AML-193 (cell line): ENCODE measurements at places on chromosomes 7 and 10.
A peak's percentile ranks its signal among the peaks of the same experiment; 100 is the strongest.

DNA sequence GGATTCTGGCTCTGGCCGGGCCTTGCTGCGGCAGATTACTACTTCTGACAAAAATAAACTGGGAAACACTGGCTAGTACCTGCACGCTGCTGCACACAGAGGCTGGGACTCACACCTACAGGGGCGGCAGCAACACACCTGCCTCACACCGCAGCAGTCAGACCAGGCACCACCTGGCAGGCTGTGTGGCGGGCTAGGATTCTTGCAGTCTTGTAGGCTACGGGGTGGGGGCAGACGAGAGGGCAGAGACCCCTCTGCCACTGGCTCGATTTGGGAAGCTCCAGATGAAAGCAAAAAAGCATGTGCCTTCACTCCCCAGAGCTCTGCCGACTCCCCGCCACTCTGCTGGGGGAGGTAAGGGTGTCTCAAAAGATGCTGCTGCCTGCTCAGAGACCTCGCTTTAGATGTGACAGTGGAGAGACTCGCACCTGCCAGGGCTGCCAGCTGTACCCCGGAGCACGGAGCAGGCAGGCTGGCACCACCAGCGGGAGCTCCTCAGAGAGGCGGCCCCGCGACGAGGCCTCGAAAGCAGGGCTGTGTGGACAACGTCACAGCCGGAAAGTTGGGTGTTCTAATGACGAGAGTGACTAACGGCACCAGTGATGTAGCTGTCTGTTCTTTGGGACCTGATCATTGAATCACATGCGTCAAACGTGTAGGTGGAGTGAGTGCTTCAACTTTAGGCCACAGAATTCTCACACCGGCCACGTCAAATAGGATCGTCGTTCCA lies 250.5 kb downstream of the ZMYND11 start:
- DNase-seq = no peak

GRCh38 chr7:112381311-112382091 lies 68.8 kb upstream of the IFRD1 start:
- no peak for DNase-seq

DNA sequence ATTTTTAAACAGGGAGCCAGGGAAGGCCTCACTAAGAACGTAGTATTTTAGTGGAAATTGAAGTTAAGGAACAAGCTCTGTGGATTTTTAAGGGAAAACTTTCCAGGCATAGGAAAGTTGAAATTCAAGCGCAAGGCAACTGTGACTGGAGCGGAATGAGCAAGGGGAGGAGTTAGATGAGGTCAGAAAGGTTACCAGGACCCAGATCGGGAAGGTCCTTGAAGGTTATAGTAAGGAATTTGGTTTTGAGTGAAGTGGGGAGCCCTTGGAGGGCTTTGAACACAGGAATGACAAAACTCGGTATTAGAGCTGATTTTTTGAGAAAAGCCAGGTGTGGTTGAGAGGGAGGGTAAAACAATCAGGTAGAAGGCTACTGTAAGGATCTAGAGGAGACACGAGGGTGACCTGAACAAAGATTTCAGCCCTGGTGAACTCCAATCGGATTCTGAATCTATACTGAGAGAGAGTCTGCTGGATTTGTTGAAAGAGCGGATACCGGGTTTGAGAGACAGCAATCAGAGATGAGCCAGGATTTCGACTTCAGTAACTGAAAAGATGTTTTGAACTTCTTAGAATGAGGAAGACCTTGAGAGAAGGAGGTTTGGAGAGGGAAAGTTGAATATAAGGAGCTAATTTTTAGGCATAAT lies 1013.9 kb downstream of the NRG3 start:
- DNase-seq = no peak

DNA sequence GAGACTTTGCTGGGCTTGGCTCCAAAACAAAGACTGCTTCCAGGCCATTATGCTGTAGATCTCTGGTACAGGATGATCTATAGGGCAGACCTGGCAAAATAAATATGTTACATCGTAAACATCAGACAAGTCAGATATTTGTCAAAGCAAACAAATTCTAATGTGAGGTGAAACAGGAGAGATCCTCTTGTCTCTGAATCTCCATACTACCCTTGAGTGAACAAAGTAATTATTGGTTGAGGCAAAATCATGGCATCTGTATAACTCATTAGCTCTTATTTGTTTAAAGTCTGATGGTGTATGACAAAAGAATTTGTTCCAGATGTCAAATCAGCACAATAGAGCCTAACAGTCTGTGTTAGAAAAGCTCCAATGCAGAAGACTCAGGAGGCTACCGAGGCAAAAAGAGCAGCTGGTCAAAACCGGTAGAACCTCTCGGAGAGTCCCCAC lies 1291.5 kb downstream of the TYW1 start:
- no peak for DNase-seq

DNA sequence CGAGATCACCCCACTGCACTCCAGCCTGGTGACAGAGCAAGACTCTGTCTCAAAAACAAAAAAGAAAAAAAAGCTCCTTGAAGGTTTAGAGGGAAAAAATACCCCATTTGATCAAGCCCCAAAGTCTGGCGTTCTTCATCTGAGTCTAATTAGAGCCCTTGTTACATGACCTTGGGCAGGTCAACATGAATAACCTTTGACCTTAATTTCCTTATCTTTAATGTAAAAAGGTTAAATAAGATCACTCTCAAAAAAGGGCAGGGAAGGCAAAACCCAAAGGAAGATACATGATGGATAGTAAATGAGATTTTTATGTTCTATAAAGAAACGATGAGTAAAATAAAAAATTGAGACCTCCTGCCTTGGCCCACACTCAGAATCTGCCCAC lies 40.3 kb downstream of the SLC37A3 start:
- DNase-seq = no peak

- DNase-seq = no peak
Measured at GRCh38 chr10:58868736-58869435, 307.6 kb upstream of the PHYHIPL start.

GRCh38 chr10:125799451-125800182 lies 23.4 kb downstream of the UROS start:
- DNase-seq = no peak

- DNase-seq = no peak
Measured at GRCh38 chr10:130259380-130259779, 123.2 kb downstream of the GLRX3 start.

- no peak for DNase-seq
Measured at GRCh38 chr7:112118581-112119566, 87.3 kb downstream of the DOCK4 start.

- DNase-seq = peak; percentile 23
Measured at GRCh38 chr7:113200281-113200680, 81.9 kb upstream of the SMIM30 start.

- no peak for DNase-seq
Measured at GRCh38 chr7:100966542-100967291, 2.6 kb upstream of the MUC12 start.

DNA sequence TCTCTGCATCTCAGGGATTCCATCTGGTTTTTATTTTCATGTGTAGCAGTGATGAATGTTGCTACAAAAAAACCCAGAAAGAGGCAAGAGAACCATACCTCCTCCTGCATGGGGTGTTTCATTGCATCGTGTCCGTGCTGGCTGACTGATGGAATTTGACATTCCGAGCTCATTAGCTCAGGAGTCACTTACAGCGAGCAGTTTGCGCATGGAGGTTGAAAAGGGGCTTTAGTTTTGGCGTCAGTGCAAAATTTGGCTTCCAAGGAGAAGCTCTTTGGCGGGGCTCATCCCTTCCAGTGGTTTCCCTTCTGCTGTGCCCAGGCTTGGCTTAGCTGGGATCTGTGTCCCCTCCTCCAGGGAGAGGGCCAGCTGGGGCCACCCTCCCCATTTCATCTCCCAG lies 25.8 kb downstream of the EMX2 start:
- DNase-seq = no peak

- DNase-seq = peak; percentile 31
Measured at GRCh38 chr10:27297844-27298521, 57.4 kb upstream of the ACBD5 start.

DNA sequence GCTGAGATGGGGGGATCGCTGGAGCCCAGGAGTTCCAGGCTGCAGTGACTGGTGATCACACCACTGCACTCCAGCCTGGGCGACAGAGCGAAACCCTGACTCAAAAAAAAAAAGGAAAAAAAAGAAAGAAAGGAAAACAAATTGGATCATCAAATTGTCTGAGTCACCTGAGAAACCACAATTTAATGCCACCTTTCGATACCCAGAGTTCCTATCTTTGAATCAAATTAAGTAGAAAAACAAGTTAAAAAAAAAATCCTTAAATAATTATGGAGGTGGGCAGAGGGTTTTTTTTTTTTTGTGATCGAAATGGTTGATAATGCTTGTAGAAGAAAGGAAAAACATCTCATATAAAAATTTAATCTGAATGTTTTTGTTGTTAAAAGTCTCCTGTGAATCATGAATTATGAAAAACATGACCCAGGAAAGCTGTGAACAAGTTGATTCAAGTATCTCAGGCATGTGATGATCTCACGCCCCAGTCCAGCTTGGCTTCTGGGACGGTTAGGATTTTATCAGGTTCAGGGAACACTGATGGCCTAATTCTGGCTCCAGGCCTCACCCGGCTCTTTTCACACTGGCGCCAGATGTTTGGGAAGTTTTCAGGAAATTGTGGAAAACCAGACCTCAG lies 25.3 kb upstream of the CUX1 start:
- DNase-seq = no peak

DNA sequence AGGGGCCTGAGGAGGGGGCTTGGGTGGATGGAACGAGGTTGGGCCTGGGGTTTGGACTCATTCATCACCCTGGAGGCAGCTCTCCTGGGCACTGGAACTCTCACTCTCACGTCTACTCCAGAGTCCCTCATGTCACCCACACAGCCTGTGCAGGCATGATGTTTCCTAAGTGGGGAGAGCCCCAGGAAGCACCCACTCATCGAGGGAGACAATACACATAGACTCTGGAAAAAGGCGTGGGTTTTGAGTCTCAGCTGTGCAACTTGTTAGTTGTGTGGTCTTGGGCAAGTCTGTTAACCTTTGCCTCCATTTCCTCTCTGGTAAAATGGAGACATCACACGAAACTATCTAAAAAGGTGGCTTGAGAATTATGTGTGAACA lies 25.9 kb upstream of the RBM20 start:
- DNase-seq = no peak

DNA sequence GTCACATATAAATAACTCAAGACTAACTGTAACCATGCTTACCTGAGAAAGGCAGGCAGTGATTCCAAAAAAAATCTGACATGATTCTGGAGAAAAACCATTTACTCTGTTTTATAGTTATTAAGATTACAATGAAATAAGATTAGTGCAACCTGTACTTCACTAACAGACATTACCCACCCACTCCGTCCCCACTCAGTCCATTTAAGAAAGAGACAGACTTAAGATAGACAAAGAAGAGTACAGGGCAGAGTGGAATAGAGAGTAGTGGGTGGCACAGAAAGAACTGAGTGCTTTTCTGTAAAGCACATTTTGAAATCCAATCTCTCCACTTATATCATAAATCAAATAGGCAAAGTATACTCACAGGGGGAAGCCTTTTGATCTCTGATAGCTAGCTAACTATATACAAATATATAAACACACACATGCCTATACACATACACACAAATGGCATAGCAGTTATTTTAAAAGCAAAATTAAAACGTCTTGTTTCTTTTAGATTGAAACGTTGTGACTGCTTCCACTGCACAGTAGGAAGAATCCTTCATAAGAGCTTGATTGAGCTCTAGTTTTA lies 11.9 kb downstream of the PAXIP1 start:
- no peak for DNase-seq

GRCh38 chr7:82805527-82805960 lies 357.1 kb downstream of the PCLO start:
- DNase-seq = peak; percentile 97

GRCh38 chr10:112938808-112939482 lies 11.1 kb upstream of the TCF7L2 start:
- DNase-seq = no peak

DNA sequence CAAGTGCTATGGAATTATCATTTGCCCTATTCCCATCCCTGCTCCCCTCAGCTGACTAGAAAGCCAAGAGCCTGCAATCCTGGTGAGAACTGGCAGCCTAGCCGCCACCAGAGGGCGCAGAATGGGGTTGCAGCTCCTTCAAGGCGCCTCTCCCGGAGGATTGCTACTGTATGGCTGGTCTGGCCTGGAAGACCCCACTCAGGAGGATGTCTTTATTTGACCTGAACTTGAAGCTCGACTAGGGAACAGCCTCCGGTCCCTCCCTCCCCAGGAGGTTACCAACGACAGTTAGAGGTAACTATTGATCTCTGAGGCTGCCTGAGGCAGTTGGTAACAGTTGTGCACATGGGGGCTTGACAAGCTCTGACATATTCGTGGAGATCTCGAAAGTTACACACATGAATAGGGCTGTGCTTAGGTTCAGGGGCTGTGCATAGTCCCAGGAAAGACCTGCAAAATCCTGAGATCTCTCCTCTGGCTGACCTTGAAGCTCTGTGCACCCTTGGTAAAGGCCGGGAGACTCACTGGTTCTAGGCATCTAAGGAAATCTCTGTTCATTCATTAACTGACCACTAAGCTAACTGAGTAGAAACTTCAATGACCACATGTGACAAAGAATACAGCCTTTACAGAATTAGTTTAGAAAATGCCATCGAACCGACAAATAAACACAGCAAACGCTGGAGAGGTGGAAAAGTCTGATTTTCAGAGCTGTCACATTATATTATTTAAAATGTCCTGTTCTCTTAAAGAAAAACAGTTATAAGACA lies 65.7 kb downstream of the TSPAN12 start:
- DNase-seq = peak; percentile 19

GRCh38 chr10:119211625-119212441 lies 4.5 kb downstream of the GRK5 start:
- DNase-seq = no peak

DNA sequence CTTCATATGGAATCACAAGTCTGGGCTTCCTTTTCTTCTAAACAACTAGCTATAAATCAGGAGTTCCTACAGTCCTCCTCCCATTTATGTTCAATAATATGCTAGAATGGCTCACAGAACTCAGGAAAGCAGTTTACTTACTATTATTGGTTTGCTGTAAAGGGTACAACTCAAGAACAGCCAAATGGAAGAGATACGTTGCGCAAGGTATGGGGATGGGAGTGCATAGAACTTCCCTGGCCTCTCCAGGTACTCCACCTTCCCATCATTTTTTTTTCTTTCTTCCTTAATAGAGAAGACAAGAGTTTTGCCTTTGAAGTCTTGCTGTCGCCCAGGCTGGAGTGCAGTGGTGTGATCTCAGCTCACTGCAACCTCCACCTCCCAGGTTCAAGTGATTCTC lies 27.1 kb upstream of the SEMA4G start:
- DNase-seq = no peak

DNA sequence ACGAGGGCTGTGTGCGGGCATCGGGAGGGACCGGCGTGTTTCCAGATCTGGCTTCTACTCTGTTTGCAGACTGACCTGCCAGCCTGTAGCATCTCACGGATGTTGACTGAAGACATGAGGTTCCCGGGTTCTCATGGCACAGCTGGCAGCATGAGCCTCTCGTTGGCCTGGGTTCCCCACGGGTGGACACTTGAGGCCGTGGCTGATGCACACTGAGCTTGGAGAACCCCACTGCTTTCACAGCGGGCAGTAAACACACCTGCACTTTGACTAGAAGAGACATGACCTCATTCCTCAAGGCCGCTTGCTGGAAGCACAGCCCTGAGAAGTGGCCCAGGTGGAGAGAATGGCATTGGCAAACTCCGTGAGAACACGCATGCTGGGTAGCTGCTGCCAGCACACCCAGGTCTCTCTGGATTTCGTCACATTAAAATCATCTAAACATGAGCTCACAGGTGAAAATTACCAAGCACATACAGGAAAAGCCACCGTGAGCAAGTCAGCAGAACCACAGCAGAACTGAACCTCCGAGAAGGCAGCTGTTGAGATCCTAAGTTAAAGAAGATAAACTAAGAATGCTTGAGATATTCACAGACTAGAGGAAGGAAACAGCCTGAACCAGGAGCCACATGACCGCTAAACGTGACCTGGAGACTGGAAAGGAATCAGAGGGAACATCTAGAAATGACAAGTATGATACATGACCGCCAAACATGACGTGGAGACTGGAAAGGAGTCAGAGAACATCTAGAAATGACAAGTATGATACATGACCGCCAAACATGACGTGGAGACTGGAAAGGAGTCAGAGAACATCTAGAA lies 32.5 kb downstream of the BNIP3 start:
- DNase-seq = no peak
